ENCODE measurements at places on chromosomes 16 and 17.

DNA sequence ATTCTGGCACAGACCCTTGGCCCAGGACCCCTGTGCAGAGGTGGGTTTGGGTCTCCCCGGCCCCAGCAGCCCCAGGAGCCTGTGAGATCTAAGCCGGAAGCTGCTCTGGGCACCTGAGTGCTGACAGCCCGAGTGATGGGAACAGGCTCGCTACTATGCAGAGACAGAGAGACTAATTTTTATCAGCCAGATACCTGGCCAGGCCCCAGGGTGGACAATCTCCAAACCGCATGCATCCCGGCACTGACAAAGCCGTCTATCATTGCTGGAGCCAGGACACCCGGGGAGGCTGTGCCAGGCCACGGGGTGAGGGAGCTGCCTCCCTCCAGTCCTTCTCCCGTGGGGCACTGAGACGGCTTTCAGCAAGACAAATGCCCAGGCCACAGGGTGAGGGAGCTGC lies 25.0 kb downstream of the CBFA2T3 start:
- no peak for DNase-seq

- no peak for DNase-seq
Measured at GRCh38 chr16:66574531-66574930, 4.7 kb upstream of the CMTM2 start.

DNA sequence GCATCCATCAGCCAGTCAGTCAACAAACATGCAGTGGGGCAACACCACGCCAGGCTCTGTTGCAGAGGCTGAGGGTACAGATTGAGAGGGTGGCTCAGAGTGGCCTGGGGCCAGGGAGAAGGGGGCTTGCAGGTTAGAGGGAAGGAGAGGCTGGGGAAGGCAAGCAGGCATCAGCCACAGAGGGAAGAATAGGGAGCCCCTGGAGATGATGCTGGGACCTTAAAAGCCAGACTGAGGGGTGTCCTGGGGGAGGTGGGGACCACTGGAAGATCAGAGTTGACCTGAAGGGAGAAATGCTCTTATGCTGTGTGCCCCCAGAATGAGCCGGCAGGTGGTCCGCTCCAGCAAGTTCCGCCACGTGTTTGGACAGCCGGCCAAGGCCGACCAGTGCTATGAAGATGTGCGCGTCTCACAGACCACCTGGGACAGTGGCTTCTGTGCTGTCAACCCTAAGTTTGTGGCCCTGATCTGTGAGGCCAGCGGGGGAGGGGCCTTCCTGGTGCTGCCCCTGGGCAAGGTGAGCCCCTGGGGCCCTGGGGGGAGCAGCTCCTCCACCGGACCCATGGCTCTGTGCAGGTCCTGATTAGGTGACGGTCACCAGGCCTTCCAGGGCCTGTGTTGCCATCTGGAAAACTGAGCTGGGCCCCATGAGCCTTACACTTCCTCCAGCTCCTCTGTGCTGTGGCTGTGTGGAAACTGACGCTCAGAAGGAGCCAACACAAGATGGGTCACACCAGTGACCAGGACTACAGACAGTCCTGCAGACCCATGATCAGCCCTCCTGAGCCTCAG lies 1.7 kb downstream of the CORO1A start:
- peak; percentile 69 for DNase-seq

- no peak for DNase-seq
Measured at GRCh38 chr17:9959377-9959981, 54.4 kb upstream of the RCVRN start.

DNA sequence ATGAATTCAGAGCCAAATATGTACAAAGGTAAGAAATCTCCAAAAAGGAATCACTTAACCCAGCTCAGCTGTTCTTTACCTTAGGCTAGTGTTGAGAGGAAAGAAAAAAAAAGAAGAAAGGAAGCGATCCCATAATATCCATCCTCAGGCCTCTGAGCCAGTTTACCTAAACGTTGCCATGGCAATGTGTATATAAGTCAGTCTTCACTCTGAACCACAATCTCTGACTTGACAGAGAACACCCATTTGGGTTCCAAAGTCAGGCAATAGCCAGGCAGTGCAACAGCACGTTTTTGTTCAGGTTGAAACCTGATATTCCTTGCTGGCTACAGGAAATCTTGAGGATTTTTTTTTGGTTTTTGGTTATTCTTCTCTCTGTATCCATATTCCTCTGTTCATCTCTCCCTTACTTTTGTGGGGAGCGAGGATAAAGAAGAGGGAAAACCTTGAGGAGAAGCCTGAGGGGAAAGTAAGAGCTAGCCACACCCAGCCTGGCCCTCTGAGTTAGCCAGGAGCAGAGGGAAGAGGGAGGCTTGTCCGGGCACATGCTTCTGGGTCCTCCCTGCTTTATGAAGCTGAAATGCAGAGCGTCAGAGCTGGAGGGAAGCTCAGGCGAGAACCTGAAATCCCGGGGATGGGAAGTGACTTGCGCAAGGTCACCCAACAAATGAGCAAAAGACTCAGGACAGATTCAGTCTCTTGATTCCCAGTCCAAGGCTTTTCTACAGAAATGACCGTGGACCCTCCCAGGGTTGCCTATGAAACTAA lies 152.7 kb downstream of the SOX9 start:
- DNase-seq, result no peak

- DNase-seq, result peak; percentile 2
Measured at GRCh38 chr16:27154705-27155521, 48.4 kb upstream of the KDM8 start.

GRCh38 chr17:45430738-45431530 lies 1.7 kb downstream of the ARHGAP27 start:
- no peak for DNase-seq

DNA sequence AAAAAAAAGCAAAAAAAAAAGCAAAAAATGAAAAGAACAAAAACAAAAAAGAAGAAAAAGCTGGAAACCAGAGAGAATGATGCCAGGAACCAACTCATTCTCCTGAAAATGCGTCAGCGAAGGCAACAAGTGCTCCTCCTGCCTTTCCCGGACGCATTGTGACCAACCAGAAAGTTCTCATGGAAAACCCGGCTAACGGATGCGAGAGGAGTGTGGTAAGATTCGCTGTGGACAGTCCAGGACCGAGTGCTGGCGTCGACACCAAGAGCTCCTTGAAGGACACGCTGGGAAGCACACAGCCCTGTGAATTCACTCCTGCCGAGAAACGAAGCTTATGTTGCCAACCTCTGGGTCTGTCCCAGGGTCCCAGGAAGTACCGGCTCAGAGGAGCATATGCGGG lies 43.4 kb downstream of the METRNL start:
- no peak for DNase-seq

- DNase-seq, result no peak
Measured at GRCh38 chr17:38604479-38605403, 1.0 kb downstream of the SRCIN1 start.

- DNase-seq, result no peak
Measured at GRCh38 chr17:9004132-9004960, 17.0 kb upstream of the NTN1 start.

DNA sequence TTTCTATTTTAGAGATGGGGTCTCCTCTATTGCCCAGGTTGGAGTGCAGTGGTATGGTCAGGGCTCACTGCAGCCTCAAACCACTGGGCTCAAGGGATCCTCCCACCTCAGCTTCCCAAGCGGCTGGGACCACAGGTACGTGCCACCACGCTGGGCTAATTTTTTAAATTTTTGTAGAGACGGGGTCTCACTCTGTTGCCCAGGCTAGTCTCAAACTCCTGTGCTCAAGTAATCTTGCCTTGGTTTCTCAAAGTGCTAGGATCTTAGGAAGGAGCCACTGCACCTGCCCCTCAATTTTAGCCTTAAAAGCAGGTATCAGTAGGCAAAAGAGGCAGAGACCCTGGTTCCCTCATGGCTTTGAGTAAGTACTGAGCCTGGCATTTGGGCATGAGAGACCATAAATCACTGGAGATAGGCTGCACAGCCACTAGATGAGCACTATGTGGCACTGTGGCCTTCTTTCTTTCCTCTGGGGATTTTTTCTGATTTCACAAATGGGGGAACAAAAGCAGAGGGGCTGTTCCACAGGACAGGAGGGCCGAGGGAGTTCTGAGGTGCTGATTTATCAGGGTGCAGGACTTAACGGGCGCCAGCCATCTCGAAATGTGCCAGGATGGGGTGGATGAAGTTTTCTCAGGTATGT lies 82.2 kb downstream of the PLXDC1 start:
- peak; percentile 71 for DNase-seq

GRCh38 chr17:78558181-78558850 lies 18.9 kb downstream of the DNAH17 start:
- DNase-seq, result no peak

- no peak for DNase-seq
Measured at GRCh38 chr16:81627024-81627423, 152.1 kb upstream of the PLCG2 start.

DNA sequence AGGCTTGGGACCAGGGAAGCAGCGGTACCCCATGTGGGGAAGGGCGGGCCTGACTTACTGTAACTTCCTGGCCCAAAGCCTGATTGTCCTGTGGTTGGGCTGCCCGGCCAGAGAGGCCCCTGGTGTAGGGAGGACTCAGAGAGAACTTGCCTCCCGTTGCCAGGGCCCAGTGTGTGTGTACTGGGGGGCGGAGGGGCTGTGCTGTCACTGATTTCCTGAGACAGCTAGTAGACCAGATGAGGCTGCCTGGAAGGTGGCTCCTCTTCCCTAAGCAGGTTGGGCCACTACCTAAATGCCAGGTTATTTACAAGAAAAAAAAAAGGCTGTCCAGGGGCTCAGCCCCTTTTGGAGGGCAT lies 16.7 kb downstream of the SOCS3 start:
- peak; percentile 33 for DNase-seq

- no peak for DNase-seq
Measured at GRCh38 chr17:19410875-19411620, at the start of gene RNF112. RNF112 (plus strand) TSS chr17:19411232; CDS start chr17:19411409, 177 bp downstream.

GRCh38 chr17:61261001-61261637 lies 138.5 kb upstream of the TBX2 start:
- no peak for DNase-seq

- no peak for DNase-seq
Measured at GRCh38 chr17:18008496-18009268, 30.3 kb downstream of the ATPAF2 start.

- no peak for DNase-seq
Measured at GRCh38 chr17:19671433-19671832, 22.9 kb downstream of the ALDH3A2 start.

DNA sequence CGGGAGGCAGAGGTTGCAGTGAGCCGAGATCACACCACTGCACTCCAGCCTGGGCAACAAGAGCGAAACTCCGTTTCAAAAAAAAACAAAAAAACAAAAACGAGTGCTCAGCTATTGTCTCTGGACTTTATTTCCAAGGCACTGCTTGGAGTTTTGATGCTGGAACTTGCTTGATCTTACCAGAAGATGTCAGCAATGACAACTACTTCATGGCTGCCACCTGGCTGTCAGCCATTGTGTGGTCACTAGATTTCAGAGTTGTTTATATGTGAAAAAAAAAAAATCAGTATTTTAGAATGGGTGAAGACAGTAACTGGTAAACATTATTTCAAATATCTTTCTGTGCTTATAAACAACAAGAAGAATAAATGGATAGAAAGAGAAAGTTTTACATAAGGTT lies 26.3 kb upstream of the OR4D1 start:
- DNase-seq, result peak; percentile 57

GRCh38 chr17:77724876-77725615 lies 233.5 kb upstream of the TNRC6C start:
- DNase-seq, result no peak

GRCh38 chr17:6599364-6599763 lies 41.1 kb downstream of the KIAA0753 start:
- DNase-seq, result peak; percentile 21

- DNase-seq, result no peak
Measured at GRCh38 chr16:67543036-67543435, 14.4 kb downstream of the RIPOR1 start.

GRCh38 chr17:5049314-5049841 lies 14.2 kb upstream of the SLC52A1 start:
- DNase-seq, result no peak

DNA sequence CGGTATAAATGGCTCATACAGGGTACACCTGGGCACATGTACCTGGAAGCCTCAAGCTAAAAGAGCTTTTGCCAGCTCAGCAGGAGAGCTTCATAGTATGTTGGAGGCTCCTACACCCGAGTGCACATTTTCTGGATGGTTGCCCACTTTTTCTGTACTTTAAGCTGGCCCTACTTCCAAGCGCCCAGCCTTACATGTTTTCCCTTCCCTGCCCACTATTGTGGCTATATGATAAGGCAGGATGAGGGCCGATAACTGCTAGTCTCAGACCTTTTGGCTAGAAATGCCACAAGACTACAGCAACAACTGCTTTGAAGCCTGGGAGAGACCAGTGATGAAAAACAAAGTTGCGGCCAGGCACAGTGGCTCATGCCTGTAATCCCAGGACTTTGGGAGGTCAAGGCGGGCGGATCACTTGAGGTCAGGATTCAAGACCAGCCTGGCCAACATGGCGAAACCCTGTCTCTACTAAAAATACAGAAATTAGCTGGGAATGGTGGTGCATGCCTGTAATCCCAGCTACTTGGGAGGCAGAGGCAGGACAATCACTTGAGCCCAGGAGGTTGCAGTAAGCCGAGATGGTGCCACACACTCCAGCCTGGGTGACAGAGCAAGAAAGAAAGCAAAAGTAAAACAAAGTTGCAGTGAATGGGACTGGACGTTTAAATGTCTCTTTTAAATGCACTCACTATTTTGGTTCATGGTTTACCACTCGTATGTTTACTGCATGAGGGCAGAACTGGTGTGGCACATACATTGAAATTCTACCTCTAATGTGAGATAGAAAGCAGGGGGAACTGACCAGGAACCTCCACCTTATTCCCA lies 14.2 kb upstream of the MARCHF10 start:
- no peak for DNase-seq

- no peak for DNase-seq
Measured at GRCh38 chr16:21084631-21085225, 65.9 kb downstream of the DNAH3 start.

Measured in AML-193 (cell line).